ENCODE measurements at places on chromosomes 11 and 22.

GRCh38 chr11:125382314-125382791, 113.7 kb downstream of the FEZ1 start:
- no peak for DNase-seq

GRCh38 chr11:117316197-117316961, at the start of gene BACE1:
Gene BACE1, minus strand, starts transcription at chr11:117316256. Its CDS starts 461 bp downstream, at chr11:117315795.
- DNase-seq = peak; percentile 95

DNA sequence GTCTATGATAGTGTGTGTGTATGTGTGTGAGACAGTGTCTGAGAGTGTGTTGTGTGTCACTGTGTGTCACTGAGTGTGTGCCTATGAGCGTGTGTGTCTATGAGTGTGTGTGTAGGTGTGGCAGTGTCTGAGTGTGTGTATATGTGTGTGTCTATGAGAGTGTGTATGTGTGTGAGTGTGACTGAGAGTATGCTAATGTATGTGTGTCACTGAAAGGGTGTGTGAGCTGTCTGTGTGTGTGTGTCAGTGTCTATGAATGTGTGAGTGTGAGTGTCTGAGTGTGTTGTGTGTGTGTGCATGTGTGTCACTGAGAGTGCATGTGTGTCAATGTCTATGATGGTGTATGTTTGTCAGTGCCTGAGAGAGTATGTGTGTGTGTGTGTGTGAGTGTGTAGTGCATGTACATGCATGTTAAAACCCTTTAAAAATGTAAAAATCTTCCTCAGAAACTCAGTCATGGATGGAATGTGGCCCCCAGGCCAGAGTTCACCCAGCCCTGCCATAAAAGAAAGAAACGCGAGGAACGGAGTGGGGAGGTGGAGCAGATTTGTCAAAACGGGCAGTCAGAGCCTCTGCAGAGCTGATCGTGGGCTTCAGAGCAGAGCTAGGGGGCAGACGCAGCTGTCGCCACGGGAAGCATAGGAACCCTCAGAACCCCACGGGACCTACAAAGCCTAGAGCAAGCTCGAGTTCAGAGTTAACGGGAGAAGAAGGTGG, 218.8 kb downstream of the CTTN start:
- DNase-seq = no peak

DNA sequence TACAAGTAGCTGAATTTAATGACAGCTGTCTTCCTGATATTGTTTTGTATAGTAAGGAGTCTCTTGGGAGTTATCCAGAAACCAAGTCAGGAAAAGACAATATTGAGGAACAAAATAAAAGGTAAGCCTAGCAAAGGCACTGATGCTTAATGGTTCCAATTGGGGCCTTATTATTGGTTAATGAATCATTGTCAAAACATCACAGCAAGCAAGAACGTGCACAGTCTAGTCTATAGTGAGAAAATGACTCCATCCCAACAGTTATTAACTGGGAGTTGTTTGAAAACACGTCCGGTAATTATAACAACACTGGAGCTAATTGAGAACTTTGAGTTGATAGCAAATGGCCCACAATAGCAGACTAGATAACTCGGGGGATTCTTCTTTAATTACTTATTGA, 17.7 kb downstream of the BSX start:
- no peak for DNase-seq

DNA sequence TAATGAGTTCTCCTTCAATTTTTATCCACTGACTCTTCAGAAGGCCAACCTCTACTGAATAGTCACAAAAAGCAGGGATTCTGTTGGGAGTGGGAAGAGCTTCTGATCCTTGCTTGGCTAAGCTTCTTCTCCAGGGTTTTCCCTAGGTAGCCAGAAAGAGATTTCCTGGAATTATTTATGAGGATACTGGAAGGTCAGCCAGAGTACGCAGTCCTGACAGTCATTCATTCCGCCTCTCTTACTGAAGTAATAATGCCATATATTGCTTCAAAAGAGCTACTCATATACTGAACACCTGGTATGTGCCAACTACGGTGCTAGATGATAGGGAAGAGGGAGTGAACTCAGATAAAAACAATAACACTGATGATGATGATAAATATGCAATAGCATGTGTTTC, 116.1 kb downstream of the CCDC34 start:
- DNase-seq = no peak

- DNase-seq = no peak
These were observed 1069.6 kb downstream of the BRD1 start for GRCh38 chr22:48757985-48758561.

DNA sequence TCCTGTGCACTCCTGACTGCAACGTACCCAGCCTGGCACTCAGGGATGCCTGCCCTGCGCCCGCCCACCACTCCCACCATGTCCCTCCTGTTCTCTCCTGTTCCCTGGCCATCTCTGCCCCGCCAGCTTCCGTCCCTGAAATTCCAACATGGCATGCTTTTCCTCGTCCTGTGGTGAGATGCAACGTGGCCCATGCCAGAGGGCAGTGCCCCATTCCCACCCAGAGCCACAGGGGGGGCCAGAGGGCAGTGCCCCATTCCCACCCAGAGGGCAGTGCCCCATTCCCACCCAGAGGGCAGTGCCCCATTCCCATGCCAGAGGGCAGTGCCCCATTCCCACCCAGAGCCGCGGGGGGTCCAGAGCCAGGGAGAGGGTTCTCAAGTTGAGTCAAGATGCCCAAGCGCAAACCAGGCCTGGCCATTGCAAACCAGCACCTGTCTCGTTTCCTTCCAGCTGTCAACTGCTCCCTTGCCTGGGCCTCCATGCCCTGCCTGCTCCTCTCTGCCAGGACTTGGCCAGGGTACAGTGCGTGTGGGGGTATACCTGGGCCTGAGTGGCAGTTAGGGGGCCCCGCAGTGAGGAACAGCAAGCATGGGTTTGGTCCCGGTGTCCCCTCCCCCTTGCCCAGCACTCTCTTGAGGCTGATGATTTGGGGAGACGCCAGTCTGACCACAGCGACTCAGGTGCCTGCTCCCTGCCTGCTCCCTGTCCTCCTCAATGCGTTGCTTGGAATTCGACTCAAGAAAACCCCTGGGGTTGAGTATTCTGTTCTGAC, 14.6 kb downstream of the B3GAT1 start:
- no peak for DNase-seq

- peak; percentile 38 for DNase-seq
These were observed 180.7 kb downstream of the MPPED1 start for GRCh38 chr22:43592476-43592875.

DNA sequence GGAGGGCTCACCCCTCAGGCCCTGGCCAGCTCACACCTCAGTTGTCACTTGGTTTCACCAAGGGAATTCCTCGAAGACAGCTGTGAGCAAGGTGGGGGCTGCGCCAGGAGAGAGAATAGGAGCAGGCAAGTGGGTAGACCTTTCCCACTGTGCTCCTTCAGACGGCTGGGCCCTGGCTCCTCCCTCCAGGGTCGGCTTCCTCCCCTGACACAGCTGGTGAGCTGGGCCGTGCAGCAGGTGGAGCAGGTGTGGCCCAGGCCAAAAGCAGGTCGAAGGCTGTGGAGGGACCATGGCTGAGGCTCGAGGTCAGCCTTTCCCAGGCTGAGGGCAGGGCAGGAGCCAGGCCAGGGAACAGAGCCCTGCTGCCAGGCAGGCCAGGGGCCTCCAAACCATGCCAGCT, 12.5 kb upstream of the MYRF start:
- no peak for DNase-seq

GRCh38 chr22:41681616-41682015, 7.1 kb downstream of the SNU13 start:
- no peak for DNase-seq

- DNase-seq = no peak
These were observed 7.5 kb upstream of the MYH9 start for GRCh38 chr22:36395055-36395849.

All from Ammon's horn (tissue), 1 donor.